ENCODE measurements at places on chromosomes 1 and 21.

GRCh38 chr1:81034291-81034690, 766.4 kb upstream of the ADGRL2 start:
- no peak for DNase-seq

DNA sequence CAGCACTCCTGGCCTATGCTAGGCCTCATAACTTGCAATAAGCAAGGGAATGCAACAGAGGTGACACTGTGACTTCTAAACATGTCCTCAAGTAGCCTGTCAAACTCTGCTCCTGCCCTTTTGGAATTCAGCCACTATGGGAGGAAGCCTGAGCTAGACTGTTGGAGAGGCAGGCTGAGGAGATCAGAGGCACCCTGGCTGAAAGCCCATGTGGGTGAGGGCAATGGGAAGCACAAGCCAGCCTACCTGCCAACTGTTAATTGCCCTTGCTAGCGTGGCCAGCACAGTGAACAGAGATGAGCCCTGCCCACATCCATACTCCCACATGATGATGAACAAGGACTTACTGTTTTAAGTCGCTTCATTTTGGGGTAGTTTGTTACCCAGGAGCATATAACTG, 17.7 kb downstream of the GNB1 start:
- no peak for DNase-seq

DNA sequence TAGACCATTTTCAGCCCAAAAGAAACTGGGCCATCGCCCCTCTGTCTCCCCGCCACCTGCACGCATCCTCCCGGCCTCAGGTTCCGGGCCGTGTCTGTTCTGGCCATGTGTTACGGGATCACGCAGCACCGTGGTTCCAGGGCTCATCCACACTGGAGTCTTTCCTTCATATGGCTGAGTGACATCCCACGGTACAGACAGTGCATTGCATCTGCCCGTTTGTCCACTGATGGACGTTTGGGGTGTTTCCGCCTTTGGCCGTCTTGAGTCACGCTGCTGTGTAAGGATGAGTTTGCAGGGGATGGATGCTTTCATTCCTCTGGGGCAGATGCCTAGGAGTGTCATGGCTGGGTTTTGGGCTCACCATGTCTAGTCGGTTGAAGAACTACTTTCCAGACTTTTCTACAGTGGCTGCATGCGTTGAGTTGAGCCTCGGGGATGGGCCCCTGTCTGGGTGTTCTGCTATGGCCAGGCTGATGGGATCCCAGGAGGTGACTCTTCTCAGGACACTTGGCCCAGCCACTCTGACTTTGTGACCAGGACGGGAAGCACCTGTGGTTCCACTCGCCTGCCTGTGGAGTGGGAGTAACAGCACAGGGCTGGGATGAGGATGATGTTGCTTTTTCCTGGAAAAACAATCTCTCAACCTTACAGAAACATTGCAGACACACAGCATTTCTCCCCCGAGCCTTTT, 16.8 kb downstream of the RRP1 start:
- no peak for DNase-seq

DNA sequence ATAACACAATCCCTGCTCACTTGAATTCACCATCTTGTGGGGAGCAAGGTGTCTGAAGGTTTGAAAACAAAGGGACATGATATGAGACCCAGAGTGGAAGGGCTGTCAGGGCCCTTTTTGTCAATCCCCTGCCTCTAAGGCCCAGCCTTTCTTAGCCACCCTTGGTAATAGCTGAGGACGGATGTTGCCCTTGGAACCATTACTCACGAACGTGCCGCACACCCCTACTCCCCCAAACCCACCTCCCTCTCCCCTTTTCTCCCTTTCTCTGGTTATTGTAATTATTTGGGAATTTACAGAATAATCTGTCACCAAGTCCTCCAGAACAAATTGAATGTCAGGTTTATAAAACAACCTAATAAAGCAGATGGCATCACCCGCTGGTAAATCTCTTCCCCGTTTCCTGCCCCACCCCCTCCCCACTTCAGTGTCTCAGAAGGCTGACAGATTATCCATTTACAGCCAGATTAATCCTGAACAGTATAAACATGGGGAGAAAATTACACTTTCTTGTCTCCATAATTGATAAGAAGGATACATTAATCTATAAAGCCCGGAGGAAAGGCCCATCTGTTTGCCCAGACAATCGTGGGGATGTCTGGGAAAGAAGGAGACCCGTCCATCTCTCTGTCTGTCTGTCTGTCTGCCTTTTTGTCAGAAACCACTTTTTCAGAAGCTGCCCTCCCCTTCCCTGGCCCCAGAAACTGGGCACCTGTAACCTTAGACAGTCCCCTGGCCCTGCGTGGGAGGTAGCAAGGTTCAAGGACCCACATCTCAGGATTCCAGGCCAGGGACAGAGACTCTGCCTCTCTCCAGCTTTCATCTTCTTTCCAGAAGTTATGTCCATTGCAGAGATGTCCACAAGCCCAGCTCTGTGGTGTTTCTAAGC, 60.6 kb upstream of the CD34 start:
- DNase-seq = no peak

GRCh38 chr1:182687361-182687760, 3.0 kb upstream of the RGS8 start:
- DNase-seq = no peak

GRCh38 chr1:181097242-181097641, 8.7 kb downstream of the IER5 start:
- no peak for DNase-seq

DNA sequence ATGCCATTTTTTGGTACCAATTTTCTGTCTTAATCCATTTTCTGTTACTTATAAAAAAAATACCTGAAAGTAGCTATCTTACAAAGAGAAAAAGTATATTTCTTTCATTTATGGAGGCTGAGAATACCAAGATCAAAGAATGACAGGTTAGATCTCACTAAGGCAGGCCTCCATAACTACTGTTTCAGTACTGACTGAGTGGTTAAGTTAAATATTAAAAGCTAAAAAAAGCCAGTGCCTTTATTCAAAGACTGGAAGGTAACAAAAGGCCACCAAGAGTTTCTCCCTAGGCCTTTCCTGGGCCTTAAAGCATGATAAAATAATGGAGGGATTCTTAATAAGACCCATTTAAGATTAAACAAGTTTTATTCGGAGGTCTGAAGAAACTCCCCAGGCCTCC, 687.7 kb upstream of the ADGRL4 start:
- no peak for DNase-seq

- DNase-seq = peak; percentile 67
These were observed 22.1 kb downstream of the A3GALT2 start for GRCh38 chr1:33298623-33299277.

- no peak for DNase-seq
These were observed 5.0 kb downstream of the DMRTB1 start for GRCh38 chr1:53463961-53464899.

DNA sequence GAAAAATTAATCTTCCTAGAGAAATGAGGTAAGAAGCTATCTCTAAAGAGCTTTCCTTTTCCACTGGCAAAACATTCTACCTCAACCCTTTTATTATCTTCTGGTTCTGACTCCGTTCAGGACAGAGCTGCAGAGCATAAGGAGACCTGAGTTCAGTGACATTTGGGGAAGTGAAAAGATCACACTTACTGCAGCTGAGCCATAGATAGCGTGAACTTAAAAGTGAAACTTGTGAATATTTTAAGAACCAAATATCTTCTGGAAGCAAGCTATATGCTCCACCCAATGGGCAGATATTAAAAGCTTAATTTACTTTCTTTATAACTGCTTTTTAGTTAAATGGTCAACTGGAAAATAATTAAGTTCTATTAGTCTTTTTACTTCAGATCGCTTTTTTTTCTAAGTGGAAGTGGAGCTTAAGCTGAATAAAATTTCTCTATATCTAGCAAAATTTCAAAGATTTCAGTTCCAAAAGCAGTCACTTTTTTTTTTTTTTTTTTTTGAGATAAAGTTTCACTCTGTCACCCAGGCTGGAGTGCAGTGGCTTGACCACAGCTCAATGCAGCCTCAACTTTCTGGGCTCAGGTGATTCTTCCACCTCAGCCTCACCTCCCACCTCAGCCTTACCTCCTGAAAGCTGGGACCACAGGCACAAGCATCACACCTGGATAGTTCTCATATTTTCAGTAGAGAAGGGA, 11.9 kb downstream of the PTPN22 start:
- DNase-seq = no peak

DNA sequence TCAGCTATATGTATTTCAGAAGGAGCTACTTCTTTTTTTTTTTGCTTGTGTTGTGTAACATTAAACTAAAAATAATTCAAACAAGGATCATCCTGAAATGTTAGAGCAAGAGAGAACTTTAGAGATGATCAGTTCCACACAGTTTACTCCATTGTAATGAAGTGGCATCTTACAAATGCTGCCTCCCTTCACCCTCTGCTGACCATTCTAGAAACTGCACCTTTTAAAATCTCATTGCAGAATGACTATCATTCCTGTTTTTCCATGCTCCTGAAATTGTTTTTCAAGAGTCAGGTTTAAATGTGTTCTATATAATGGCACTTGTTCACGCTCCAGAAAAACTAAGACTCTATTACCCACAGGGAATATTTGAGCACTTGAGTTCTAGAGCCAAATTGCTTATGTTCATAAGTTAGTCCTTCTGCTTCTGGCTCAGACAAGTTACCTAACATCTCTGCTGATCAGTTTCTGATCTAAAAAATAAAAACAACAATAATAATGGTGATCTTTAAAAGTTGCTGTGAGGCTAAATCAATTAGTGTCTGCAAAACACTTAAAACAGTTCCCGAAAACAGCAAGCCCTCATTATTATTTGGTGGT, 21.5 kb upstream of the SLC44A5 start:
- no peak for DNase-seq

- peak; percentile 8 for DNase-seq
These were observed 64.0 kb upstream of the ZNF281 start for GRCh38 chr1:200473698-200474371.

- DNase-seq = no peak
These were observed 34.6 kb downstream of the NRDC start for GRCh38 chr1:51843948-51844347.

- no peak for DNase-seq
These were observed 7.6 kb upstream of the S100A11 start for GRCh38 chr1:152044386-152044785.

GRCh38 chr1:13735168-13735930, 35.4 kb downstream of the PRDM2 start:
- no peak for DNase-seq

DNA sequence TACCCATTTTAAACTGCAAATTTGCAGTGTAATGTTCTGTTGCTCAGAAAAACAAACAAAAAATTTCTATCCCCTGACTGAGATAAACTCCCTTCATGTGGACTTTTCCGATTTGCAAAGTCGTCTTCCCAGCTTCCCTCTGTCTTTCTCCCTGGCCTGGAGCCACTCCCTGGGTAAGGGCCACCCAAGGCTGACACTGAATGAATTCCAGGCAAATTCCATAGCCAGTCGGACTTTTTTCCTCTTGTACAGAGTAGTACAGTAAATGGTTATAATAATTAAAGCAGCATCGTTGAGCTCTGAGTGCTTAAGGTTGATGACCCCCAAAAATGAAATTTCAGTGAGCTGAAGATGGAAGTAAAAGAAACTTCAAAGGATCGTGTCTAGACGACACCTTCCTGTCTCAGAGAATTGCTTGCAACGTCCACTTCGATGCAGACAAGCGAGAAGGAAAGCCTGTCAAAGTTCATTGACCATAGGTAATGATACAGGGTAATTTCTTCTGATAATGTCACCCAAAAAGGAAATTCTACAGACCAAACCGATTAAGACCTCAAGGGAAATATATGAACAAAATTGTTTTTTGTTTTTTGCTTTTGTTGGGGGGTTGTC, 33.6 kb upstream of the LHX8 start:
- no peak for DNase-seq

DNA sequence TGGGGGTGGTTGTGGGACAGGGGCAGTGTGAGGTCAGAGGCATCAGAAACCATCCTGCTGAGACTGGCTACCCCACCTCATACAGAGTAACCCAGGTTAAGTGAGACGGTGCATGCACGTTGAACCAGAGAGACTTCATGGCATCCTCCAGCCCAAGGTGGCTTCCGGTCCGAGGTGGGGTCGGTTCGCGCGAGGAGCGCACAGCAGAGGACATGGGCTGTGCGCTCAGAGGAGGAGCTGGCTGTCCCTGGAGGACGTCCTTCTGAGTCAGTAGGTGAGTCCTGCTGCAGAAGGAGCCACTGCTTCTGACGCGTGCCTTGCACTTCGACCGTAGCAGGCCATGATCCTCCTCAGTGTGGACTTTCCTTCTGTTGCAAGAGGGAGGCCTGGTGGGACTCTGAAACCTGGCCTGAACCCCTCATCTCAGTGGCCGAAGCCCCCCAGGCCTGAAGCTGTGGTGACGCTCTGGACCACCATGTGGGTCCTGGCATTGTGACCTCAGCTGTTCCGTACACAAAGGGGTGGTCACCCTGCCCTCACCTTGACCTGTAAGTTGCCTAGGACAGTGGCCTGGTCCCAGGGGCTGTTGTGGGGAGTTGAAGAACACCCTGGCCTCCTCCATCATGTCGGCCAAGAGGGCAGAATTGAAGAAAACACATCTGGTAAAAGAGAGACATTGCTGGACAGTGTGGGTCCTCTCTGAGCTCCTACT, at the start of gene TEX35:
Gene TEX35 (plus strand): TSS at position 544 of the 712 bp plus-strand sequence. CDS start 80 bp downstream, at position 624.
- no peak for DNase-seq

- no peak for DNase-seq
These were observed 90.2 kb upstream of the C1orf21 start for GRCh38 chr1:184296466-184297243.

GRCh38 chr1:165542647-165543046, 1.2 kb upstream of the LRRC52 start:
- no peak for DNase-seq

GRCh38 chr1:11318982-11319381, 46.0 kb downstream of the UBIAD1 start:
- no peak for DNase-seq

DNA sequence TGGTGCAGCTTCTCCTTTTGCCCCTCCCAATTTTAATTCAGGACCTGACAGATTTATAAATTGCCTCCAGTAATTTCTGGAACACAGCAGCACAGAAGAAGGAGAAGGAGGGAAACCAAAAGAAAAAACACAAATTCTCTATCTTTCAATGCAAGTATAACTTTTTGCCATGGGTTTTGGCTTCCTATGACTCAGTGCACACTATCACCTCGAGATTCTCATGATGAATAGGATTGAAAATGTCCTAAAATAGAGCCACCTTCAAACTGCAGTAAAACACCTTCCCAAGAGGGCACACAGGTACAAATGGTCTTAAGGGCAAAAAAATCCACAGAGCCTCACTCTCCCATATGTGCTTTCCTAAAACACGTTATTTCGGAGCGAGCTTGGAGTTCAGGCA, 113.6 kb downstream of the HLCS start:
- no peak for DNase-seq

DNA sequence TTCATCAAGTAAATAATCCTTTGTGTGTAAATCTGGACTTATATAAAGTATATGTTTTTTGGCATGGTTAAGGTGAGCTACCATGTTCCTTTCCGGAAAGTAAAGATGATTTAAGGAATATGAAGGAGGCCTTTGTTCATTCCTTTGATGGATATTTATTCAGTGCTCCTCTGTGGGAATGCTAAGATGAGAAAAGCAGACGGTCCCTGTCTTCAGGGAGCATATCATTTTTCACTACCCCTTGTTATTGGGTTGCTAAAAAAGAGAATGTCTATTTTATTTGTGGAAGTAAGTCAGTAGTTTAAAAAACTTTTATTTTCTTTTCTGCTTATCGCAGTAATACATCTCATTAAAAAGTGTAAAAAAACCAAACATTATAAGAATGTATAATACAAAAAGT, 35.1 kb upstream of the CNN3 start:
- DNase-seq = no peak
